ENCODE measurements at places on chromosomes 2 and 18.

GRCh38 chr2:100821255-100821910 lies 1.4 kb downstream of the NPAS2 start:
- no peak for DNase-seq

DNA sequence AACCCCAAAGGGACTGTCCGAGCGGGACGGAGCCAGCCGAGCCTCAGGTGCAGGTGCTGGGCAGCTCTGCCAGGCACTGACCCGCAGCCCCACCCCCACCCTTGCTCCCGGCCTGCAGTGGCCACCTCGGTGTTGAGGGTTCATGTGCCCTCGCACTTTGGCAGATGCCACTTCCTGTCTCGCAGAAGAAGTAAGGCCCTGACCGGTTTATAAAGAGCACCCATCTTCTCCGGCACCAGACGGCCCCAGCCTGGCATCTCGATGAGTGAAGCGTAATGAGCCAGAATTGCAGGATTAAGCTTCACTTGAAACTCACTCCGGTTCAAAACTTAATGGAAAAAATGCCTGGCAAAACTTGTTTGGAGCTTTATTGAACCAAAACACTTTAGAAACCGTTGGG lies 10.9 kb upstream of the NFATC1 start:
- DNase-seq: peak; percentile 56

GRCh38 chr2:64274399-64275173 lies 130.4 kb upstream of the PELI1 start:
- no peak for DNase-seq

DNA sequence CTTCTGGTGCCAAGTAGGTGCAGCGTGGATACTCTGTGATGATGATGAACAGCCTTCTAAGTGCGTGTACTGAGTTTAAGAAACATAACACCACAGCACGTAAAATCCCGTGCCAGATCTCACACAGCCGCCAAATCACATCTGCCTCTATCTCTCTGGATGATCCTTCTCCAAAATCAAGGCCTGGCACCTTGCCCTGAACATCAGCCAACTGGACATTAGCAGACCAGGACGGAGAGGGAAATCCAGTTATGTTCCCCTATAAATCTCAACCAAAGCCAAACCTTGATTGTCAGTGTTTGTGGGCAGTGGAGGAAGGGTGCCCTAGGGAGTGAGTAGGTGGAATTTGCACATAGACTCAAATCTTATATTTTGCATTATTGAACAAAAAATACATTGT lies 164.3 kb downstream of the MIB1 start:
- DNase-seq: no peak

- no peak for DNase-seq
Measured at GRCh38 chr2:44997963-44998362, 11.3 kb downstream of the SIX2 start.

Data from spleen (tissue), 13 donors.